ENCODE measurements at places on chromosomes 4 and X.

- no peak for DNase-seq
Measured at GRCh38 chrX:153538424-153538823, 21.0 kb downstream of the ATP2B3 start.

DNA sequence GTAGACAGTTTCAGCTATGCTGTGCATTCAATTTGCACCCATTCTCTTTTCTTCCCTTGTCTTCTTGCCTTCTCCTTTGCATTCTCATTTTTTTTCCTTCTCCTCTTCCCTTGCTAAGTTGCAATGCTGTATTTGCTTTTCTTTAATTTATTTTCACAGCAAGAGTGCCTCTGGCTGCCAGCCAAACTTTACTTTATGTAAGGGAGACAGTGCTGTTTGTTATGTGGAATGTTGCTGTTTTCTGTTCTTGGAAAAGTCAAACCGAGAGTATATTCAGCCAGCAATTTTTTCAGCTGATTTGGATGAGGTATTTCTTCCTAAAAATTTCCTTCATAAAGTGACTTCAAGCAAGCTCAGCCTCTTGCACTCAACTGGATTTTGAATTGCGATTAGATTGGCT lies 1293.4 kb downstream of the ARAP2 start:
- no peak for DNase-seq

GRCh38 chrX:111811831-111812230 lies 64.2 kb upstream of the TRPC5OS start:
- no peak for DNase-seq

- DNase-seq: peak; percentile 22
Measured at GRCh38 chr4:52037689-52038102, 403 bp downstream of the SGCB start.

DNA sequence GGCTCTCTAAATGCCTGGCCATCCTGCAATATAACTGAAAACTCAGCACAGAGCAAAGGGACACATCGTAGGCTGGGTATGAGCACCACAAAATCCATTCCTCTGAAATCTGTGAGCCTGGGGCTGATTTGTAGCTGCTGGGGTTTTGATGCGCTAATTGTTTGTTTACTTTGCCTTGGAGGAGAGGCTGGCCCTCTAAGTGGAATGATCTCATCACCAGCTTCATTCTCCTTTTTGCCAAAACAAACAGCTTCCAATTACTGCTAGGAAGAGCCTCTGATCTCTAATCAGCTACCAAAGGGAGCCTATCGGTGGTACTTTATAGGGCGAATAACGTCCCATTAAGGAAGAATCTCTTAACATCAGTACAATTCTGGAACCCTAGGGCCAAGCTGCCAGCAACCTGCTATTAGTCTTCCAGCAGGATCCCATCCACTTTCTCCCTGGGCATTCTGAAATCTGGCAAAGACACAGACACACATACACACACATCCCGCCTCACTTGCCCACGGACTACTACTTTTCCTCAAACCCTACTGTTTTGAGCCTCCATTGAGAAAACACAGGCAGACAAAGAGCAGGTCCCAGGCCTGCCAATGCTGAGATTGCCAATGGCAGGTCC lies 5.8 kb downstream of the ANOS1 start:
- no peak for DNase-seq

- peak; percentile 2 for DNase-seq
Measured at GRCh38 chrX:70664726-70665125, 220.1 kb downstream of the DLG3 start.

DNA sequence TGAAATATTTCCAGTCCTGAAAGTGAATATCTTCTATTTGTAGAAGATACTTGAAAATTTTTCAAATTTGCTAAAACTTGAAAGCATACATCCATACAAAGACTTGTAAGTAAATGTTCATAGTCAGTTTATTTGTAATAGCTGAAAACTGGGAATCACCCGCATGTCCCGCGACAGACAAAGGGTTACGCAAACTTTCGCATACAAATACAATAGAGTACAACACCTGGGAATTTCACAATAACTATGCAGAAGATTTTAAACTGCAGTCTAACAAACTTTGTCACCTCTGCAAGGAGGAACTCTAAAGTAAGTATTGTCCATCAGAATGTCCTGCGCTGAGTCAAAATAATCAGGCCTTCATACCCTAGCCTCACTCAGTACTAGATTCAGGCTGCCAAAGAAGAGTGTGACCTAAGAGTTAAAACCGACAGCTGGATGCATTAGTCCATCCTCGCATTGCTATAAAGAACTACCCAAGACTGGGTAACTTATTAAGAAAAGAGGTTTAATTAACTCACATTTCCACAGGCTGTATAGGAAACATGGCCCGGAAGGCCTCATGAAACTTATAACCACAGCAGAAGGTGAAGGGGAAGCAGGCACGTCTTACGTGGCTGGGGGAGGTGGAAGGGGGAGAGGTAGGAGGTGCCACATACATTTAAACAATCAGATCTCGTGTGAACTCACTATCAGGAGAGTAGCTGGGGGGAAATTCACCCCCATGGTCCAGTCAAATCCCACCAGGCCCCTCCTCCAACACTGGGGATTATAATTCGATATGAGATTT lies 60.4 kb downstream of the MMRN1 start:
- no peak for DNase-seq

DNA sequence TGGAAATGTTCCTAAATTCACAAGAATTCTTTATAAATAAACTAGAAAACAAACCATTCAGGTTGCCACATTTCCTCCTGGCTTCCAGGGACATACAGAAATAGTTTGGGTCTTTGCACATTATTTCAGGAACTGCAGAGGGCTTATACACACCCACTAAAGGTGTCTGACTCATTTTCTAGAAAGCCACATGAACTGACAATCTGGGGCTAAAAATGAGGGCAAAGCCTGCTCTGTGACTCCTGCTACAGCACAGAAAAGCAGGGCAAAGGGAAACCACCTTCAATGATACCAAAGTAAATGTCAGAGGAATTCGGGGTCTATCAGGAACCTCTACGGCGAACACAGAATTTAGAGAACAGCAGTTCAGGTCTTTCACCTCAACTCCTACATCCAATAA lies 112.2 kb upstream of the MAP3K15 start:
- DNase-seq: no peak

Measured in RWPE1 (cell line).